NCI-H1436 treated with DMSO at 0.1 percent for 48 hours (cell line): ENCODE measurements at places on chromosomes 3 and 15.

DNA sequence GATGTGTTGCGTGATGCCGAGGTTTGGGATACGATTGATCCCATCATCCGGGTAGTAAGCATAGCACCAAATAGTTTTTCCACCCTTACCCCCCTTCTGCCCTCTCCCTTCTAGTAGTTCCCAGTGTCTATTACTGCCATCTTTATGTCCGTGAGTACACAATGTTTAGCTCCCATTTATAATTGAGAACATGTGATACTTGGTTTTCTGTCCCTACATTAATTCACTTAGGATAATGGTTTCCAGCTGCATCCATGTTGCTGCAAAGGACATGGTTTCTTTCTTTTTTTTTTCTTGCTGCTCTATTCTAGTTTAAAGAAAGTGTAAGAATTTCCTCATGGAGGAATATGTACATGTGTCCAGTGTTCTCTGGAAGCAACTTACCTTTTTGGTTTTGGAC lies 51.8 kb downstream of the NSUN3 start:
- no peak for DNase-seq

- no peak for DNase-seq
These were observed 526 bp downstream of the GPD1L start for GRCh38 chr3:32106929-32107362.

DNA sequence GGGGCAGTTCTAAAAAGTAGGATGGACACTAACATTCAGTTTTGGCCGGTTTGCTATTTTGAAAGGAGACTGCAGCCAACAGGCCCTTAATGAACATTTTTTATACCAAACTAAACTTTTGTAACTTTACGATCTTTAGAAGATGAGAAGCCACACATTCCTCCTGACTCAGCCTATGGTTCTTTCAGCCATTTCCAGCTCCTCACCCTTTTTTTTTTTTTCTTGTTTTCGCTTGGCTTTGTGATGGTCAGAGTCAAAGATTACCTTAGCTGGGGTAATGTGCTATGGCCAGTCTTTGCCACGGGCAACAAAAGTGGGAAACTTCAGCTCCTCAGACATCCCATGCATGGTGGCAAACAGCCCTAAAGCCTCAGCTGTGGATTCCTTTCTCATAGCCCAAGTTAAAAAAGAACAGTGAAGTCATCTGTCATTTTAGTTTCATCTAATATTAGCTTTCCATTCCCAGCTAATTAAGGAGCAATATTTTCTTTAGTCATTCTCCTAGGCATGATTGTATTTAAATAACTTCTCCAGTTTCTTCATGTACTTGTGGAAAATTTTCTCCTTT lies 368.7 kb downstream of the MFSD1 start:
- no peak for DNase-seq

GRCh38 chr3:176765382-176765900 lies 431.8 kb downstream of the TBL1XR1 start:
- DNase-seq = no peak

GRCh38 chr15:74239051-74239705 lies 3.1 kb downstream of the CCDC33 start:
- DNase-seq = no peak

- DNase-seq = peak; percentile 58
These were observed at the start of gene MED12L for GRCh38 chr3:151085227-151085888. Gene MED12L, plus strand, starts transcription at chr3:151085664. Its CDS starts 1,263 bp downstream, at chr3:151086927.

- DNase-seq = no peak
These were observed 103.8 kb downstream of the CHCHD6 start for GRCh38 chr3:126807795-126808194.

DNA sequence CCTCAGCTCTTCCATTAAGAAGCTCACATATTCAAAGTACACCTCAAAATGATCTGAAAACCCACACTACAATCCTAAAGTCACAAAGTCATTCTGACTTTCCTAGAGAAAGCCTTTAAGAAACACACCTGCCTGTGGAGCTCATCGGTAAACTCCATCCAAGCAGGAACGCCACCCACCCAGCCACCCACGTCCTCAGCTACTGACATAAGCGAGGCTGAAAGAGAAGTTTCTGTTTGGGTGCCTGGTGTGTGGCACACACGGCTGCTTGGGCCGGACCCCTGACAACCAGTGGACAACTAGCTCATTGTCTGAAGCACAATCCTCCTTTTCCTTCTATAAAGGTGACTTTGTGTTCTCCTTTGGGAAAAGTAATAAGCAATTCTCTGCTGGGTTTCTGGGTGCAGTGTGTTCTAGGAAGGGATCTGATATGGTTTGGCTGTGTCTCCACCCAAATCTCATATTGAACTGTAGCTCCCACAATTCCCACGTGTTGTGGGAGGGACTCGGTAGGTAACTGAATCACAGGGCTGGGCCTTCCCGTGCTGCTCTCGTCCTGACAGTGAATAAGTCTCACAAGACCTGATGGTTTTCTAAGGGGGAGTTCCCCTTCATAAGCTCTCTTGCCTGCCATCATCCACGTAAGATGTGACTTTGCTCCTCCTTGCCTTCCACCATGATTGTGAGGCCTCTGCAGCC lies 26.1 kb downstream of the FAM174B start:
- no peak for DNase-seq

GRCh38 chr15:70266412-70267121 lies 168.8 kb upstream of the TLE3 start:
- DNase-seq = no peak

DNA sequence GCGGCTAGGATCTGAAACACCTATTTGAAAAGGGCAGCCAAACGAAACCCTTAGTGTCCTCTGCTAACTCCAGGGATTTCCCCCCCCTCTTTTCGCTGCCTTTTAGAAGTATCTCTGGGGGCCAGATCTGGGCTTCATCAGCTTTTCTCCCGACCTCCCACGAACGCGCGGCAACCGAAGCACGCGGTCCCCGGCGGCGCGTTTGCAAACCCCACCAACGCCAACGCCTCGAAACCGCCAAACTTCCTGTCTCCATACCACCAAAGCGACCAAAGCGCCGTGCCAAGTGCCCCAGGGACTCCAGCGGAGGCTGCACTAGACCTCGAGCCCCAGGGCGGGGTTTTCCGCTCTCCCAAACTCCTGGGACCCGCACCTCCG lies 155.8 kb upstream of the FRMD4B start:
- DNase-seq = no peak

GRCh38 chr3:869734-870133 lies 223.1 kb upstream of the CNTN6 start:
- DNase-seq = no peak

- DNase-seq = no peak
These were observed 24.4 kb downstream of the RLBP1 start for GRCh38 chr15:89196994-89197393.
